ENCODE measurements at places on chromosomes 11 and 22.

DNA sequence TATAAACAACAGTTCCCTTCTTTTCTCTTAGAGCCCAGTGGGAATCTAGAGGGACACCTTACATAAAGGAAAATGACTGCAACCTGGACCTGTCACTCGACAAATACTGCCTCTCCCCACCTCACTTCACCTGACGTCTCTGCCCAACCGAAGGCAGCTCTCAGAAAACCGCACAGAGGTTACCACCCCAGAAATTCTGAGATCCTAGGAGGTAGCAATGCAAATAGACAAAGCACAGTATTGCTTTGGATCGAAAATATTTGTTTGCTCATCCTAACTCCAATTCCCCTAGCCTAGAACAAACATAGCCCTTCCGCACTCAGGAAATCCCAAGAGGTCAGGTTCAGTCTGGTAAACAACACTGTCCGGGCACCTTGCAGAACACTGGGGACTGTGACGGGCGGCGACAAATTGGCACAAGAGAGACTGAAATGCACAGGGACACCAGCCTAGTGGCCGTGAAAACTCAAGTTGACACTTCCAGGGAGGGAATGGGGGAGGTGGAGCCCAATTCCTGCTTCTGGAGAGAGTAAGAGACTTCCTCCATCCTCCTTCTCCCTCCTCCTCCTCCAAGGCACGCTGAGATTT lies 420 bp upstream of the TRIM44 start:
- DNase-seq, result peak; percentile 18

GRCh38 chr11:70498171-70498571 lies 99.8 kb downstream of the CTTN start:
- no peak for DNase-seq

DNA sequence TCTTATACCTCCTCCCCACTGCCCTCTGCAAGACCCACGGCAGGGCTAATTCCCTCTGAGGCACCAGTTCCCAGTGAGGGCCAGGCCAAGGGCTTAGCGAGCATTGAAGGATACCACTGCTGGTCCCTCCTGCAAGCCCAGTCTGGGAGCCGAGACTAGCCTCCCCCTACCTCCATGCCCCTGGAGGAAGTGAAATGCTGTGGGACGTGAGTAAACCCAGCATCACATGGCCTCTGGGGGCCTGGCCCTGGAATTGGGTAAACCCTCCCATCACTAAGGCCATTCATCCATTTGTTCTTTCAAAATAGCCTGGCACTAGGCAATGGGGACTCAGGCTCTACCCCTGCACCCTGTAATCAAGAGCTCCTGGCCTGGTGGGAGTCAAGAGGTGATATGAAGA lies 24.7 kb downstream of the ARAP1 start:
- no peak for DNase-seq

DNA sequence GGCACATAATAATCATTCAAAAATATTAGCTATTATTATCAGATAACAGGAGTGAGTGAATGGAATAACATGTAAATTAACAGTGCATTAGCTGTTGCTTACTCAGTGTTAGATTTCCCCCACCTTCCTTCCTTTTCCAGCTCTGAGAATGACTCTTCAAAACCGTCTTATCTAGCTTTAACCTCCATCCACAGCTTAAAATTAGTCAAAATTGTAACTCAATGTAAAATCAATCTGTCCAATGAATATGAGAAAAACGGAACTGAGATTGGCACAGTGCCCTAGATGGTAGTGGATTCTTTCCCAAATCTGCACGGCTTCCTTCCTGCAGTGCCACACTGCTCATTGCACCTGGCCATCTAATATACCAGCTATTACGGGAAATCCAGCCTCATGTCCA lies 156.8 kb upstream of the BDNF start:
- no peak for DNase-seq

DNA sequence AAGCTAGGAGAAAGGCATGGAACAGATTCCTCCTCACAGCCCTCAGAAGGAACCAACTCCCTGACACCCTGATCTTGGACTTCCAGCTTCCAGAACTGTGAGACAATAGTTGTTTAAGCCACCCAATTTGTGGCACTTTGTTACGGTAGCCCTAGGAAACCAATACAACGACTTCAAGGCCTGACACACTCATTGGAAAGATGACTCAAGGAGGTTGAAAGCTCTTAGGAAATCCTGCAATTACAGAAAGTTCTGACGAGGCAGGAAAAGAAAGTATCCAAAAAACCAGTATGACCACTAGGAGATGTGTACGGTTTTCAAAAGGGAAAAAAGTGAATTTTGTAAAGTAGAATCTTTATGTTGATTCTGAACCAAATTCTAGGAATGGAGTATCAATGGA lies 161.4 kb downstream of the SWAP70 start:
- DNase-seq, result no peak

DNA sequence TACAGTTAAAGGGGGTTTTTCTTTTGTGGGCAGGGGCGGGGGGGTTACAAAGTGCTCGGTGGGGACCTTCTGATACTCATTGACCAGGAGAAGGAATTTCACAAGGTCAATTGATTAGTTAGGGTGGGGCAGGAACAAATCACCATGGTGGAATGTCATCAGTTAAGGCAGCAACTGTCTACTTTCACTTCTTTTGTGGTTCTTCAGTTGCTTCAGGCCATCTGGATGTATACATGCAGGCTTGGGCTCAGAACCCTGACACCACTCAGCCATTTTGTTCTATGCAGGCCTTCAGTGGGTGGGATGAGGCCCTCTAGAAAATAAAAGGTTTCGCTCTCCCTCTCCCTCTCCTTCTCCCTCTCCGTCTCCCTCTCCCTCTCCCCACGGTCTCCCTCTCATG lies 29.6 kb downstream of the TSPAN32 start:
- DNase-seq, result no peak

DNA sequence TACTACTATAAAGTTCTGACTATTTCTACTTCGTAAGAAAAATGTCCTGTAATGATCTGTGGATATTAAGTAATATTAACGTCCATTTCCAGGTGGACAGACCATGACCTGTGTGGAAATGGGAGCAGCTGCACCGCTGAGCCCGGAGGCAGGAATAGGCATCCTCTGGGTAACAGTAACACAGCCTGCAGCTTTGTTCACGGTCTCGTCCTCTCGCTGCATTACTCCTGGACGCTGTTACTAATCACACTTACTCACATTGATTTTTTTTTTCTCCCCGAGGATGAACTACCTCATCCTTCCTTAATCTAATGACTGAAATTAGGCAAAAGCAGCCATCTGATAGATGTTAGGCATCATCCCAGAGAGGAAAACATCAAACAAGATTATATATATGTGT lies 345.7 kb upstream of the NARS2 start:
- no peak for DNase-seq

DNA sequence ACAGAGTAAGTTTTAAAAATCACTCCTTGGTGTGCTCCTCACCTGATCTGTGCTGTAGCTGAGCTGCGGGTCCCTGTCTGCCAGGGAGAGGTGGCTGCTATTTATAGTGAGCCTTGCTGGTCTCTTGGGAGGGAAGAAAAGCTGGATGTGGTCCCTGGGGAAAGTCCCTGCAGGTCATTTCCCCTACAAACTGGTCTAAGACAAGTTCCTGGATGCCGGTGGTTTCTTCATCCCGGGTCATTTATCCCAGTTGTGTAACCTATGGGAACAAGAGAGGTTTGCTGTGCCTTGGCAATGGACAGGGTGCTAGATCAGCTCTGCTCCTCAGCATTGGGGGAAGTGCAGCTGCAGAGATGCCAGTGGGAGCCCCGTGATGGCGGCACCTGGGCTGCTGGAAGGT lies at the start of gene SAA2:
SAA2 (minus strand) TSS at position 108 of the 400 bp plus-strand sequence. CDS start 657 bp downstream, outside the sequence.
- DNase-seq, result no peak

DNA sequence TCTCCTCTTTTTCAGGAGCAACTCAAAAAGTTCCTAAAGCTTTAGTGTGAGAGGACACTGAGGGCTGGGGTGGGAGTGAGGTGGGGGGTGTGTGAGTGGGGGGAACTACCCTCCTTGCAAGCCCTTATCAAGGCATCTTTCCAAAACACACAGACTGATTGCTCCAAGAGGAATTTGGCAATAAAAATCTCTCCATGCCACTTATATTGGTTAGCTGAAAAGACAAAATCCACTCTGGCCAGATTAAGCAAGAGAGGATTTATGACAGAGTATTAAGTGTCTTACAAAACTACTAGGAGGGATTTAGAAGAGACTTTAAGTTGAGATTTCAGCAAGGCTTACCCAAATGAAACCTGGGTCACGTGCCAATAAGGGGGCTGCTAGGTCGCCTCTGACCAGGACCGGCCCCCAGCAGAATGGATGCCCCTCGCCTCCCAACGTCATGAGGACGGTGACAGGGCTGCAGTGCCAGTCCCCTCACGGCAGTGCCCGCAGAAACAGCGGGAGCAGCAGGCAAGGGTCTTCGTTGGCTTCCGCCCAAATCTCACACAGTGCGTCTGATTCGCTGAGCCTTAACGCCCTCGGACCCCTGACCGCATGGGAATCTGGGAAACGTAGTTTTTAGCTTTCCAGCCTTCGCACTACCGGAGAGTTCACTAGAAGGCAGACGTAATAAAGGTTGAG lies 22.1 kb upstream of the CTR9 start:
- no peak for DNase-seq

- peak; percentile 84 for DNase-seq
These were observed 1.3 kb upstream of the ESAM start for GRCh38 chr11:124763156-124763947.

DNA sequence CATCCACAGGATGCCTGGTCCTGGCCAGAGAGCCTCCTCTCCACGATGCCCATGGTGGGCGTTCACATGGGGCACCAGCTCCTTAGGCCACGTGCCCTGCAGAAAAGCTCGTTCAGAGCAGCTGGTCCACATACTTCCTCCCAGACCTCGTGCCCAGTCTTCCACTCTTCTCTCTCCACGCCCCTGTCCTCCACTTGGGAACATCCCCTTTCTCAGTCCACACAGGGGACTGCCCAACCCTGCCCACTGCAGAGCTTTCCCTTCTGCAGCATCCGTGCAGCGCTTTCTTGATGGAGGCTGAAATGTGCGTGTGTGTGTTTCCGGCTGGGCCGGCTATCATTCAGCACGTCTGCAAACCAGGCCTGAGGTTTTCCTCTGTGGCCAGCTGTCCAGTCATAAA lies 11.3 kb downstream of the TPCN2 start:
- no peak for DNase-seq
